ENCODE measurements at places on chromosomes 5 and 9.

- DNase-seq, result no peak
These were observed 467.5 kb downstream of the NTRK2 start for GRCh38 chr9:85136987-85137386.

DNA sequence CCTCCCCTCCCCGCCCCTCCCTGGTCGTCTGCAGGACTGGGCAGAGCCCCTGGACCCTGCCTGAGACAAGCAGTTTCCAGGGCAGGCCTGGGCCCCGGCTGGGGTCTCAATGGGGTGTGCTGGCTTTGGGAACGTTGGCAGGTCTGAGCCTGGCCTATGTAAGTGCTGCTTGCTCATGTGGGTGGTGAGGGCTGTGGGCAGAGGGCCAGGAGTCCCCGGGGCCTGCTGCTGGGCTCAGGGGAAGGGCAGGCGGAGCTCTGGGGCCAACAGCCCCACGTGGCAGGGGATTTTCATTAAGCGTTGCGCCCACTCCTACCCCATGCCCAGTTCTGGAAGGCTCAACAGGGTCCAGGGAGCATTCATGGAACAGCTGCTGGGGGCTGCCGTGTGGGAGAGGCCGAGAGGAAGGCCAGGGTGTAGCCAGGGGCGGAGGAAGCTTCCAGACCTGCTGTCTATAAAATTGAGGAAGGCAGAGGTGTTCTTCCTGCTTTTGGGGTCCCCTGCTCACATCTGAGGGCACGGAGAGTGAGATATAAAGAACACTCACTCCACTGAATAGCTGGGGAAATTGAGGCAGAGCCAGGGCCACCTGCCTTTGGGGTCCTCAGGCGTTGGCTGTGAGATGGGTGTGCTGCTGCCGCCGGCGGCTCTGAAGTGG lies 32.5 kb downstream of the RXRA start:
- peak; percentile 46 for DNase-seq

GRCh38 chr9:78074385-78075291 lies 43.0 kb upstream of the GNAQ start:
- no peak for DNase-seq

DNA sequence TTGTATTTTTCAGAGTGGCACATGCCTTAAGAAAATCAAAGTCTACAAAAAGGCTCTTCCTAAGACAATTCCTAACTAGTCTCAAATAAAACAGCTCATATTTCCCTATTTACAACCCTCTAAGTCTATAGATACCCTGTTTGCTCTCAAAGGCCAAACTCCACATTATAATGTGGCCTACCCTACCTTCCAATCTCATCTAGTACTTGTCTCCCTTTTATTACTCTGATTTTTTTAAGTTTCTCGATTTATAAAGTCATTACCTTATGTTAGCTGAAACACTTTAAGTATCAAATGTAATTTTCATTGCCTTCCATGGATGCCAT lies 19.4 kb downstream of the KIAA1191 start:
- no peak for DNase-seq

DNA sequence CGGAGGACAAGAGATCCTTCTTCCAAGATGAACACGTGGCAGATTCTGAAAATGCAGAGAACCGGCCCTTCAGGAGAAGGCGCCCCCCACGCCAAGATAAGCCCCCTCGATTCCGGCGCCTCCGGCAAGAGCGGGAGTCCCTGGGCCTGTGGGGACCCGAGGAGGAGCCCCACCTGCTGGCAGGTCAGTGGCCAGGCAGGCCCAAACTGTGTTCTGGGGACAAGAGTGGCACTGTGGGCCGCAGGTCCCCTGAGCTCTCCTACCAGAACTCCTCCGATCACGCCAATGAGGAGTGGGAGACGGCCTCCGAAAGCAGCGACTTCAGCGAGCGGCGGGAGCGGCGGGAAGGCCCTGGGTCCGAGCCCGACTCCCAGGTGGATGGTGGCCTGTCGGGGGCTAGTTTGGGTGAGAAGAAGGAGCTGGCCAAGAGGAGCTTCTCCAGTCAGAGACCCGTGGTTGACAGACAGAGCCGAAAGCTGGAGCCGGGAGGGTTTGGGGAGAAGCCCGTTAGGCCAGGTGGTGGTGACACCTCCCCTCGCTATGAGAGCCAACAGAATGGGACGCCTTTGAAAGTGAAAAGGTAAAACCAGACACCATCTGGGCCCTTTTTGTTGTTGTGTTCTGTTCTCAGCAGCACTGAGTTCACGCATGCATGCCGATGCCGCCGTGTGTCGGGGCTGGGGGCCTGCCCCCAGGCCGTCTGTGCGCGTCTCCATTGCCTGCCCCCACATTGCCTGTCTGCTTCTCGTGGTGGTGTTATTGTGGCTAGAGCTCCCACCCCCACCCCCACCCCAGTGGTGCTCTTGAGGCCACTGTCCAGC lies 26.6 kb upstream of the POMT1 start:
- DNase-seq, result no peak

DNA sequence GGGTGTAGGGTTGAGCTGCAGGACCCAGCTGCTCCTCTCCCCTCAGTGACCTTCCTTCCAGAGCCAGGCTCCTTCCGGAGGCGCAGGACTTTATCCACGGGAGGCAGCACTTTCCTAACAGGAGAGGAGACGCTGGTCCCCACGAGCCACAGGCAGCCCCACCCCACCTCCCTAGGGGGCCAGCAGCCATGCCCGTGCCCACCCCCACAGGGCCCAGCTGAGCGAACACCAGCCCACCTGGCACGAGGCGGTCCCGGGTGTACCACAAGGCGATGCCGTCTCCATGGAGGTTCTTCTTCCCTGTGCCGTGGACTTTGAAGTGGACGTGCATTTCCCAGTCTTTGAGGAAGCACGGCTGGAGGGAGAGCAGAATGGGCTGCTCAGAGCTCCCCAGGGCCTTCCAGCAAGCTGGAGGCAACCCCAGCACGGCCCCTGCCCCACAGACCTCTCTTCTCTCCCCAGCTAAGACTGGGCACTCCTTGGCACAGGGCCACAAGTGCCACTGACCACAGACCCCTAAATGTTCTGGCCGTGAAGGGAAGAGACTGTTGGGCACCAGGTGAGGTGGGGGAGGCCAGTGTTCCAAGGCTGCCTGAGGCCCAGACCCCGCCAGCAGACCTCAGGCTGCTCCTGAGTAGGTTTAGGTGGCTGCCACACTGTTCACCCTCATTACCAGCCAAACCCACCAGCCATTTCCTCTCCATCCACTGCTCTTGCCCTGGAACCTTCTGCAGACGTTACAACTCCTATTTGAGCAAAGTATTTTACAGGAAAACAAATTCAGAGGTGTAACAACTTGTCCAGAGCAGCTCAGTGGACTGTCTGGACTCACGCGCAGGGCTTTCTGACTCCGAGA lies 13.0 kb downstream of the LMAN2 start:
- no peak for DNase-seq

- DNase-seq, result peak; percentile 94
These were observed 32.1 kb downstream of the PTPA start for GRCh38 chr9:129143031-129143927.

- no peak for DNase-seq
These were observed 229.9 kb downstream of the EBF1 start for GRCh38 chr5:158869854-158870253.

- DNase-seq, result no peak
These were observed 70.7 kb upstream of the TAF1L start for GRCh38 chr9:32706004-32706724.

- DNase-seq, result no peak
These were observed 358.6 kb downstream of the ADGRV1 start for GRCh38 chr5:90916947-90917800.

DNA sequence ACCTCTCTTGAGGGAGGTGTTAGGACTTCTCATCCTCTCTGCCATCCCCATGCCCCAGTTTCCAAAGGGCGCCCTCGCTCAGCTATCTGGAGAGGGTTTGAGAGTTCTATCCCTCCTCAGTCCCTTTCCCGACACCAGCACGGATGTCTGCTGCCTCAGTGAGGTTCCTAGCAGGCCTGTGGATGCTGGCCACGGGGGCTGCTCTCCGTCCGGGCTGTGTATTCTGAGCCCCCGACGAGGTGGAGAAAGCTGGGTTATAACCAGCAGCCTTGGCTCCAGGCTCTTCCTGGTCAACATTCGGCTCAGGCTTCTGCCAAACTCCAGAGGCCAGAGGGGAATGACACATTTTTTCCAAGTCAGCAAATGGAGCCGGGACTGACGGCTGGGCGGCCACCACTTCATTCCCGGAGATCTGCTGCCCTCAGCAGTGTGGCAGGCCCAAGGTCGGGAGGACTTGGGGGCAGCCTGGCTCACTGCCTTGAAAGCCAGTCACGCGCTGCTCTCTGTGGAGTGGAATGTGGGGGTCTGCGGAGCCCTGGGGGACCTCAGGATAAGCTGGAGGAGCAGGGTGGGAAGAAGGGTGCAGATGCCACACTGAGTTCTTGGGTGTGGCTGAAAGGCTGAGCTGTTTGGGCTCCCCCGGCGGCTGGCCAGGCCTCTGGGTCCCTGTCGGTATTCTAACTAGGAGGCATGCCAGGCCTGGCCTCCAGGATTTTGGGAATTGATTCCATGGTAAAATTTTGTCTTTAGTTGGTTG lies 27.4 kb downstream of the PTPA start:
- DNase-seq, result peak; percentile 42

- peak; percentile 79 for DNase-seq
These were observed 3.9 kb downstream of the ACSL6 start for GRCh38 chr5:132007399-132008162.

- peak; percentile 69 for DNase-seq
These were observed 90.7 kb downstream of the STK10 start for GRCh38 chr5:172097356-172097755.

DNA sequence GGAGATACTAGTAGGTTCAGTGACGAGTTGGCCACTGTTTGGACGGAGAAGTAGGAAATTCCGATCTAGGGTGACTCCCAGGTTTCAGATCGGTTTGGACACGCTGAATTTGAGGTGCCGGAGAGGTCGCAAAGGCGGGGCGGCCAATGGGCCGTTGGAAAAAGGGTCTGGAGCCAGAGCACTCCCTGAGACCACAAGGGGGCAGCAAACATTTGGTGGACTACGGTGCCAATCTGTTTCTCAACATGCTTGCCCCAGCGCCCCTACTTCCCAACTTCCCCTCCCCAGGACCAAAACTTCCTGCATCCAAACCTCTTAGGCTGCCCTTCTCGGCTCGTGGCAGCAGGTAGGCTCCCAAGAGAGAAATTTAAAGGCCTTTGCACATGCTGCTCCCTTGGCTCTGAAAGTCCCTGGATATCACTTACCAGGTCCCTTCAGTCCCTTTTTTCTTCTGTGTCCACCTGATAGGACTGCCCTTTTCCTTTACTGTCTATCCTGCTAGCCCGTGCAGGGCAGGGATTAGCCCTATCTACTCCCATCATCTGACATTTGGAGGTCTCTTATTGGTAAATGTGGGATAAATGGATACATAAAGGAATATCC lies 992 bp upstream of the RPP25L start:
- DNase-seq, result peak; percentile 67

DNA sequence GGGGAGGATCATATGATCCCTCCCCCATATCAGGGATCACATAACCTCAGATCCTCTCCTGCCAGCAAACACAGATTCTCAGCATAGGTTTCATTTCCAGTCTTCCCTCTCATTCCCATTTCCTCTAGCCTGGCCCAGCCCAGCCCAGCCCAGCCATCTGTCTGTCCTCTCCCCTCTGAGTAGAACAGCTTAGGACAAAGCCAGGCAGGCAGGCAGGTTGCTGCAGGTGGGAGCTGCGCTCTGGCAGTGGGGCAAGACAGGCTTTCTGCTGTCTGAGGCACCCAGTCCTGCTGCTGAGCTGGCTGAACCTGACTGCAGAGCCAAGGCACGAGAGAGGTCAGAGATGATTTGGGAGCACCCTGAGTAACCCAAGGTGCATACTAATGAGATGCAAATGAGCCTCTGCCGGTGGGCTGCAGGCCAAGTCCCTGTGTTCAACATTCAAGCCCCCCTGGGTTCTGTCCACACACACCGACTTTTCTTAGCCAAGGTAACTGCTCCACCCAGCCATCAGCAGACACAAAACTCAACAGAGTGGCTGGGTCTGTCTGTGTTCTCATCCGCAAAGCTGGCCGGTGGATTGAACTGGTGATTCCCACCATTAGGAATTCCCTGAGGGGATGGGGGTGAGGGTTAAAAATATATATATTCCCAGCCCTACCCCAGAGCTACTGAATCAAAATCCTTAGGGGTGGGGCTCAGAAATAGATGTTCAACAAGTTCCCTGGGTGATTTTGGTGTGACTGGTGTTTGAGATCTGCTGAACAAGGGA lies 9.1 kb downstream of the FAT2 start:
- no peak for DNase-seq

DNA sequence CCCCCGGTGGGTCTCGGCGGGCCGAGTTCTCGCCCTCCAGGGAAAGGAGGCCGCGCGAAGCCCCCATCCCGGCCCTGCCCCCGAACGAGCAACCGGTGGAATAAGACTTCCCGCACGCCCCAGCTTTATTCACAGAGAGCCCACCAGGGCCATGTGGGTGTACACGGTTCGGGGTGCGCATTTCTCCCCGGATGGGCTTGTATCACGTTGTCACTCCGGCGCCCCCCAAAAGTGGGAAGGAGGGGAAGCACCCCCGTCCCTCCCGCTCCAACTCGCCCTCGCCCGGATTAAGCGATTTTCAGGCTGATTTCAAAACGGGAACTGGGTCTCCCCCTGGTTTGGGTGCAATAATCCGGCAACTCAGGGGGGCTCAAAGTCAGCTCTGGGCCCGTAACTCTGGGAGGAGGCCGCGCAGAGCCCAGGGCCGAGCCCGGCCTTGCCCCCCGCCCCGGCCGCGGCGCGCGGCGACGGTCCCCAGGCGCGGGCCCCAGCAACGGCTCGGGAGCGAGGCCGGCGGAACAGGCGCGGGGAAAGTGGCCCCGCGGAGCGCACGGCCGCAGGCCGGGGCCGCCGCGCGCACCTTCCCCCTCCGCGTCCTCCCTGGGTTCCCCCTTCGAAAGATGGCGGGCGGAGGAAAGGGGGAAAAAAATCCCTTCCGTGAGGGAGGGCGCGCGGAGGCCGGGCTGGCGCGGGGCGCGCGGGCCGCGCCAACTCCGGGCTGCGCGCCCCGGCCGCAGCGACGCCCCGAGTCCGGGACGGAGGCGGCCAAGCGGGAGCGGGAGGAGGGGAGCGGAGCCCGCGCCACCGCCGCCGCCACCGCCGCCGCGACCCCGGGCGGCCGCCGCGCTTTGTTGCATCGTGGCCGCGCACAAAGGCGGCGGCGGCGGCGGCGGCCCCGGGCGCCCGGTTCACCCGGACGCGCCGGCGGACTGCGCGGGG lies 644 bp downstream of the BRD3 start:
- peak; percentile 33 for DNase-seq

GRCh38 chr9:21234153-21234687 lies 5.6 kb downstream of the IFNA14 start:
- no peak for DNase-seq

DNA sequence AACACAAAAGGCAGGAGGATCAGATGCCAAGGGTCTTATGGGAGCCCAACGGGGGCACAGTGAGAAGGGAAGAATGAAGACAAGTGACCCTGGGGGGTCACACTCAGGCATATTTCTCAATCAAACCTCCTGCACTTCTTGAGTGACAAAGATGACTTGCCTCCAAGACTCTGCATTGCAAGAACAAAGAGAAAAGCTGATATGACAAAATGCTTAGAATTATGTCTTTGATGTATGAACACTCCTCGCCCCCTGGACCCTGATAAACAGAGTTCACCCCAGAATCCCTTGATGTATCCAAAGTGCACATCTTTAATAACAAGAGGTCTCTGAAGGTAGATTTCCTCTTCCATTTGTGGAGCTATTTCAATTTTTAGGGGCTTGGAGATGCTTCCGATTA lies 146.5 kb downstream of the C5orf15 start:
- DNase-seq, result no peak
